ENCODE measurements at places on chromosomes 7 and 10.
A peak's percentile ranks its signal among the peaks of the same experiment; 100 is the strongest.

DNA sequence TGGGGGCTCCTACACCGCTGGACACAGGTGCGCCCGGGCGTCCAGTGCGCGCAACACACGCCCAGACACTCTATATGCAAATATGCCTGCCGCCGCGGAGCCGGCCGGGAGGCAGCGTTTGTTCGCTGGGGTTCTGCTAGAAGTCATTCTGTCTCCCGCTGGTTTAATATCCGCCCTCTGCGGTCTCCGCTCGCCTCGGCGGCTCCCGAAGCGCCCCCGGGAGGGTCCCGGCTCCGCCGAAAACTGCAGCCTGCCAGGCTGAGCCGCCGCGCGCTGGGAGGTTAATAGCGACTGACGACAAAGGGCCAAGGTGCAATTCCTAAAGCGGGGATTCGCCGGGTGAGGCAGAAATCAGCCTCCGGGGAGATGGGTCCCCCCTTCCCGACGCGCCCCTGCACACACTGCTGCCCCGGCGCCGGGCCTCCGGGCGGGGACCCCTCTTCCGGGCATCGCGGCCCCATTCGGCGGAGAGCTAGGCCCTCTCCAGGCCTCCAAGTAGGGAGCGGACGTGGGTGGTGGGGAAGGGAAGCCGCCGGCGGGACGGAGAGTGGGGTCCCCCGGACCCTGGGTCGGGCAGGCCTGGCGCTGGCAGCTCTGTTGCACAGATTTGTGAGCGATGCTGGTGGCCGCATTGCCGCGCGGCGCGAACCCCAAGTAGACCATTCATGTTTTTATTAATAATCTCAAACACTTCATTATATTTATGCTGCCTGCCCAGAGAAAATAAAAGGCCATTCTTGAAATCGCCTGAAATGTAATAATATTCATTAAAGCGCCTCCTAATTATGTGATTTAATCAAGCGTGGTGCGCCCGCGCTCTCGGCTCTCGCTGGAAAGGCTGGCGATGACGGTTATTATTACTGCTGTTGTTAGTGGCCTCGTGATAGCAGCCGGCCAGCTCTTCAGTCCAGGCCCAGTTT lies 9.1 kb downstream of the EN2 start:
- peak; percentile 19 for DNase-seq

DNA sequence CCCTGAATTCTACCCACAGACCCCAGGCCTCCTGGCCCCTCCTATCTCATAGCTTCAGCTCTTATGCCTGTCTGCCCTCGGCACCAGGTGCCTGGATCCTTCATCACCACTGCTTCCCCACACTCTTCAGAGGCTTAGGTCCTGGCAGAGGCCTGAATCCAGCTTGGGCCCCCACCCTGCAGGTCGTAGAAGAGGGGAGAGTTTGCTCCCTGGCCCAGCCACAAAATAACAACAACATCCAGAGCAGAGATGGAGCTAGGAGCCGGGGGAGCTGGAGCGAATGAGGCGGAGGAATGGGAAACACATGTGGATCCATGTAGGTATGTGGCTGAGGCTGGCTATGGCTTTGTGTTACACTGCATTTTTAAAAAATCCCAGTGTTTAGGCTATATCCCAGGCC lies 7.8 kb upstream of the OPN4 start:
- DNase-seq = no peak

DNA sequence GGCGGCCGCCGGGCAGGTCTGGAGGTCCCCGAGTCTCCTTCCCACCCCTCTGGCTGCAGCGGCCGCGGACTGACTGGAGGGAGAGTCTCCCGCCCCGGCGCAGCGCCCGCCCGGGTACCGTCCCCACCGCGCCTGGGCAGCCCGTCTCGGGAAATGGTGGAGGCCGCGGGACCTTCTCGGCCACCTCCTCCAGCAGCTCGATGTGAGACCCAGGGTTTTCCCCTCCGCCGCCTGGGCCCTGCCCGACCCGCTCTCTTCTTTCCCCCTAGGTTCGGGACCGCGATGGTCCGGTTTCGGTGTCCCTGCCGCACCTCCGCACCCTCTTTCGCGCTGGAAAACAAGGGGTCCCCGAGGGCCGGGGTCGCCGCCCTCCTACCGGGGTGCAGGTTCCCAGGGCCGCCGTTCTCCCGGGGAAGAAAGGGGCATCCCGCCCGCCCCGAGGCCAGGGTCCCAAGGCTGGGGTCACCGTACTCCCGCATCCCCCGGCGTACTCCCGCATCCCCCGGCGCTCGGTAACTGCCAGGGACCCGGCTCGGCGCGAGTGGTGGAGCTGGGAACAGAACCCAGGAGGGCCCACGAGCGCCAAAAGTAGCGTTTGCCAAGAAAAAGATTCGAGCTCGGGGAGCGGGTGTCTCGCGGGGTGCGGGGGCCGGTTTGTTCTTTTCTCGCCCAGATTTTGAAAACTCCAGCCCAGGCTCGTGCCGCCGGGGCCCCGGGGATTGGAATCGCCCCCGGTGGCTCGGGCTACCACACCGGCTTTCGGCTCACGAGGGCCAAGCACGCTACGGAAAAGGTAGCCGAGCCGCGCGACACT lies 3.4 kb downstream of the TNRC18 start:
- DNase-seq = peak; percentile 25

DNA sequence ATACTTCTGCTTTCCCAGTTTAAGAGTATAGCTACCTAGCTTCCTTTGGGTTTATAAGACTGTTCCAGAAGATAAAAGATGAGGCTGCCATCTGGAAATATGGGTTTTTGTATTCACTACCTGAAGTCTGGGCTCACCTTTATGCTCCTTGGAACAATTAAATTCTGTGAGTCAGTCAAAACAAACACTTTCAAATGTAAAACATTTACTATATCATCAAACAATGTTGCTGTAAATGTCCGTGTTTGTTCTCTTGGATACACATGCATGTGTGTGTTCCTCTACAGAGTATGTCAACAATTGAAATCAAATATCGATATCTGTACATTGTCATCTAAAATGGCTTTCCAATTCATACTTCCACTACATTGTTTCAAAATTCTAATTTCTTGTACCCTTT lies 525.6 kb downstream of the MDFIC start:
- DNase-seq = no peak

DNA sequence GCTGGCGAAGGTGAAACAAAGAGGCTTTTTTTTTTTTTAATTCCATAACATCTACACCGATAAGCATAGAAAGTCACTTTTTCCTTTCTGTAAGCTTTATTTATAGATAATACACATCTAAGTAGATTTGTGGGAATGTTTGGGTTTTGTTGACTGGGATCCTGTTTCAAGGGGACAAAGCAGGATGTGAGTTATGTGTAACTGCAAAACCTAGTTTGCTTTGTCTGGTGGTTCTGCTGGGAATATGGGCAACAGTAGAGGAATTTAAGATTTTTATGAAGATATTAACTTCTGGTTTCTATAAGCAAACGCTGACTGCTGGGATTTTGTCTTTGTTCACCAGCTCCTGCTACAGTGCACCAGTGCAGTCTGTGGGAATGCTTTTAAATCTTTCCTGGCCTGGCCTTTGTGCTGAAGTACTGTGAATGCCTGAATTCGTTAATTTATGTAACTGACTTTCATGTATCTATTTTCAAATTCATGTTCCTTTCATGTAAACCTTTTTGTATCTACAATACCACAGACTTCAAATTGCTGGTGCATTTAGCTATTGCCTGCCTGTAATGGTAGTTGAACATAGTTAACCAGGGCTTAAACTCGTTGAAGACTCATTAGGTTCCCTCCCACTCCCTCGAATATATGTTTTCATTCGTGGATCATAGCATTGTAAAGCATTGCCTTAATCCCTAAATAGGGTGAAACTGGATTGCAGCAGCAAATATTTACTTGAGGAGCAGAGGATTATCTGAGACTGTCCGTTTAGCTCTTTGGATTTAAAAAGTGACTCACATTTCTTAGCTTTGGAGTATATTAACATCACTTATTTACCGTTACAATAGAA lies 1.5 kb downstream of the KLHL7 start:
- peak; percentile 74 for DNase-seq

DNA sequence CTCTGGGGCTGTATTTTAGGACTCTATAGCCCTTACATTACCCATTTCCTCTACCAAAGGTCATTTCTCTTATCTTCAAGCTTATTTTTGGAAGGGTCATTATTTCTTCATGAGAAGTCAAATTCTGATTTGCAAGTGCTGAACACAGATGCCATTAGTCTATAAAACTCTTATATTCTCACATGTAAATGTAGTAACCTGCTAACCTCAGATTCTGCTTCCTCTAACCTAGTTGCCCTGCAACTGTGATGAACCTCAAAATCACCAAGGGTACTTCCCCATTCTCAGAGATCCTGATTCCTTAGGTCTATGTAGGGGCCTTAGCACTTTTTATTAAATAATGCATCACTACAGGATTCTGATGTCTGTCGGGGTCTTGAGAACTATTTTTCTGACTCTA lies 6.3 kb downstream of the FAS start:
- no peak for DNase-seq

- DNase-seq = peak; percentile 14
These were observed 321.2 kb downstream of the FRMD4A start for GRCh38 chr10:14009371-14010100.

DNA sequence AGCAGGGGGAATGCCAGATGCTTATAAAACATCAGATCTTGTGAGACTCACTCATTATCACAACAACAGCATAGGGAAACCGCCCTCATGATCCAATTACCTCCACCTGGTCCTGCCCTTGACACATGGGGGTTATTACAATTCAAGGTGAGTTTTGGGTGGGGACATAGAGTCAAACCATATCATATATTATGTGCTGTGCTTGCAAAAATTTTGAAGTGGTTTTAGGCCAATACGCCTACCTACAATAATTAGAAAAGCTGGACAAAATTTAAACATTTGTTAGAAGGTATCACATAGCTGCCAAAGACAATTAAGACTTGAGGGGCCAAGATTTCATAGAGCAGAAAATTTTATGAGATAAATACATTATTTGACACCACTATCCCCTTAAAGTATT lies 29.5 kb downstream of the NPSR1 start:
- peak; percentile 24 for DNase-seq

GRCh38 chr10:69901628-69902505 lies 100.2 kb downstream of the COL13A1 start:
- peak; percentile 66 for DNase-seq
